Epithelial cell of prostate (primary cell): ENCODE measurements at places on chromosomes 11 and 22.

- no peak for DNase-seq
These were observed 828.0 kb downstream of the DLG2 start for GRCh38 chr11:84799112-84799511.

DNA sequence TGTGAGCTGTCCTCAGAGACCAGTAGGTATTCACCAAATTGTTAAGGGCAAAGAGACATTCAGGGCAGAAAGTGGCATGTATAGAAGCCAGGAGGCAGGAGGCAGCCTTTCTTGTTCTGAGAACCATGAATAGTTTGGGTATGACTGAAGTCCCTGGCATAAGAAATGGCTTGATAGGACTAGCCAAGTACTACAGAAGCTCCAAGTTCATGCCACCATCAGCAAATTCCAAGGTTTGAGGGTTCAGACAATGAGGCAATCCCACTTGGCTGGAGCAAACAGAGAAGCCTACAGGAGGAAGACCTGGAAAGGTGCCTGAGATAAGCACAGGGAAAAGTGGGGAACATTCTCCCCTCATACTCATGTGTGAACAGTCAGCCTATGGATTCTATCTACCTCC is 25.8 kb downstream of the XRRA1 start:
- DNase-seq = no peak

- no peak for DNase-seq
These were observed 837.3 kb downstream of the TBC1D22A start for GRCh38 chr22:47599753-47600152.

DNA sequence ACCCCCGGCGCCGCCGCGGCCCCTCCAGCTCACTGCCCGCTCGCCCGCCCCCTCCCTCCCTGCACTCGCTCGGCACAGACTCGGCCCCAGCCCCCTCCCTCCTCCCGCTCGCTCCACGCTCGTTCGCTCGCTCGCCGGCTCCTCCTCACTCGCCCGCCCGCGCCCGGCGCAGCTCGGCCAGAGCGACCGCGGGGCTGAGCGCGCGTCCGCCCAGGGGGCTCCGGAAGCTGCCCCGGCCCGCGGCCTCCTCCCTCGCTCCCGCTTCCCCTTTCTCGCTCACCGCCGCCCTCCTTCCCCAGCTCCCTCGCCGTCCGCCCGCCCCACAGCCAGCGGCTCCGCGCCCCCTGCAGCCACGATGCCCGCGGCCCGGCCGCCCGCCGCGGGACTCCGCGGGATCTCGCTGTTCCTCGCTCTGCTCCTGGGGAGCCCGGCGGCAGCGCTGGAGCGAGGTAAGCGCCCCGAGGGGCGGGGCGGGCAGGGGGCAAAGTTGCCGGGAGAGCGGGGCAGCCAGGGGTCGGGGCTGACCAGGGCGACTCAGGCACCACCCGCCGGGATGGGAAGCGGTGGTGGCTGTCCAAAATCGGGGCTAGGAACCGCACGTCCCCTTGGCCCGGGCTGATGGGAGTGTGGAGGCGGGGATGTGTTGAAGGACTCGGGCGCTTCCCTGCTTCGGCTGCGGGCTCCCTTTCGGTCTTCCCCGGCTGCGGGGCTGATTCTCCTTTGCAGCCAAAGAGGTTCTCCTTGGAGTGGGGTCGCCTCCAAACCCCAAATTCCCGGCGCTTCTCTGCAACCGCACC is at the start of gene SEZ6L:
SEZ6L (plus strand) TSS at position 148 of the 797 bp plus-strand sequence; CDS start at position 356, 208 bp downstream.
- no peak for DNase-seq

DNA sequence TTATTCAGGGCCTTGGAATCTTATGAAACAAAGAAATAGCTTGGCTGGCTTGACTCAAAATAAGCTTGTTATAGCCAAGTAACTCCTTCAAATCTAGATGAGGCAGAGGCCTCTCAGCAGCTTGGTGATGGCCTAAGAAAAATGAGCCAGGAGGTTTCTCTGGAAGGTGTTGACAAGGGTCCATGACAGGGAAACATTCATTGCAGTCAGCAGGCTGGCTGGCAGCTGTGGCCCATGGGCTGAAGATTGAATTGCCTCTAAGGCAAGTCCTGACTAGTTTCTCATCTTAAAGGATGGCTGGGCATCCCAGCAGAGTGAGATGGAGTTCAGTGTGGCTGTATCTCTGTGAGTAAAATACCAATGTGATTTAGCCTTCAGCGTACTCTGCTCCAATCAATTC is 441.0 kb downstream of the NELL1 start:
- no peak for DNase-seq

- no peak for DNase-seq
These were observed 51.3 kb upstream of the PRDM11 start for GRCh38 chr11:45094958-45095690.

DNA sequence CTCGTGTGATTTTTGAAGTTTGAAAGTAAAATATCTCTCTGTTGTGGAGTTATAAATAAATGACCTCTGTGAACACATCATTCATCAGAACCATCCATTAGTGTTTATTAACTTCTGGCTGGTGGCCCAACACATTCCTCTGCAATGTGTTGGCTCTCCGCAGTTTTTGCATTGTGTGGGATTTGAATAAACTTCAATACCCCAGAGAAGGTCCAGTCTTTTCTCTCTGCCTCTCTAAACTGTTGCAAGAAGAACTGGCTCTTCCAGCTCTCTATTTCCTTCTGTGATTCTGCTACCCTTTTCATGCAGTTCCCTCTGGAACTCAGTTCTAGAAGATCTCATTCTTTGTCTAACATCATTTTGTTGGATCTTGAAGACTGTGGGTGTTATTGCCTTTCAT is 125.0 kb upstream of the ARHGAP42 start:
- no peak for DNase-seq

DNA sequence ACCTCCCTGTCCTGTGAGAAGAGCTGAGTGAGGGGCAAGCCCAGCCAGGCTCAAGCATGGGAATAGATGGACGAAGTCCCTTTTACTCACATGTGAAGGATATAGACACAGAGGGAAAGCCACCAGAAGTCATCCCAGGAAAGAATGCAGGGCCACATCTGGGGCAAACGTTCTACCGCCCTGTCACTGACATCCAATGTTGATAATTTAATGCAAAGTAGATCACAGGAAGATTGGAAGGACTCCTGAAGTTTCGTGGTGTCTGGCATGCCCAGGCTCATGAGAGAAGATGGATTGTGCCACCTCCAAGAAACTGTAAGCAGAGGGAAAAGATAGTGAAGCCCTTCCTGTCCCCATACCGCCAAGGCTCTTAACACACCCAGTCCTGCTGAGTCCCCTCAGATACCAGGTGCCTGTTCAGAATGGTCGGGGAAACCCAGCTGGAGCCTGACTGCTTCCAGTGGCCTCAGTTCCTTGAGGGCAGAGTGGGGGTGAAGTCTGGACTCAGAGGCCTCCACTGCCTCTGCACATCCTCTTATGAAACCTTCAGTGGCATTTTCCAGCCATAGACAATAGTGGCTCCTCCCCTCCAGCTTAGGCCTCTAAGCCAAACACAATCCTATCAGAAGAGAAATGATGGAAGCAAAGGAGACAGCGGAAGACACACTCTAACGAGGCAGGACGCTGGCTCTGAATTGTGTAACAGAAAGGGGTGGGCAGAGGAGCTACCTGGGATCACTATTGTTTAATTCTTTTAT is 7.5 kb upstream of the STK33 start:
- no peak for DNase-seq

GRCh38 chr22:48256041-48256739 is 1493.7 kb downstream of the TBC1D22A start:
- no peak for DNase-seq

DNA sequence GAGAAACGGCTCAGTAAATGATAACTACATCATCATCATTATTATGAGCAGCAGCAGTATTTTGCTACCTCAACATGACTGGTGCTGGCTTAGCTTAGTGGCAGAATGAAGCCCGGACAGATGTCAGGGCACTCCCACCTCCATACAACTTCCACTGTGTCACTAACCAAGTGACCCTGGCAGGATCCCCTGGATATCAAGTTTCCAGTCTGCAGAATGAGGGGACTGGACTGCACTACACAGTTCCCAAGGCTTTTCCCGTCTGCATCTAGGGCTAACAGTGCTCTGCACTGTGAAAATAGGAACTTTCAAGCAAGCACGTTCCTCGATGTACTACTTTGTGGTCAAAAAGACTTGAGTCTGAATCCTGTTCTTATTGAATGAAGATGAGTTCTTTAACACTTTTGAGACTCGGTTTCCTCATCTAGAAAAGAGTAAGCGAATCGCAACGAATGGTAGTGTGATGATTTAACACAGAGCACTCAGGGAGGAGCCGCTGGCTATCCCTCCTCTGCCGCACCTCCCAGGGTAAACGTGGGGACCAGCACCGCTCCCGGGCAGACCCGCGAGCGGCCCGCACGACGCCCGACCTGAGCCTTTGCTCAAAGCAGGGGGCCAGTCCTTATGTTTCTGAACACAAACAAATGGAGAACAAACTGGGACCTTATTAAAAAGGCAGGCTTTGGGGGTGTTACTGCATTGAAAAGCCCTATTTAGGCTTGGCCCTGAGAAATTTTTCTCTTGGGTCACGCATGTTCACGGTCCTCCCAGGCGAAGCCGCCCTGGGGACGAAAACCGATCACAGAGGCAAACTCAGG is 910 bp downstream of the CLTCL1 start:
- DNase-seq = no peak

GRCh38 chr11:8671651-8672062 is 10.8 kb downstream of the TRIM66 start:
- DNase-seq = peak; percentile 34

- DNase-seq = no peak
These were observed 18.2 kb upstream of the BMAL1 start for GRCh38 chr11:13259374-13259773.

DNA sequence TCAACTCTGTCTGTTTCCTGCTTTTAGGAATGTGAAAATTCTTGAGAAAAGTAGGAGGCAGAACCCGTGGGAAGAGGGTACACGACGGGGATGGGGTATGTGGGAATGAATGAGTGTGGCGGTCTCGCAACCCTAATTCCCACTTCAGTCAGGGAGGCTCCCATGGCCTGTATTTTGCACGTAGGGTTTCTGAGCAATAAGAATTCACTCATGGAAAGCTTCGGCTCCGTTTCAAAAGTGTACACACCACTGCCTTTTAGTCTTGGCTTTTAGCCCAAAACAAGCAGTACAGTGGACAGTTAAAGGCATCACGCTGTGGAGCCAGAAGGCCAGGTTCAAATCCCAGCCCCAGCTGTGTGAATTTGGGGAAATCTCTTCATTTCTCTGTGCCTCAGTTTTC is 116.7 kb downstream of the MN1 start:
- no peak for DNase-seq

DNA sequence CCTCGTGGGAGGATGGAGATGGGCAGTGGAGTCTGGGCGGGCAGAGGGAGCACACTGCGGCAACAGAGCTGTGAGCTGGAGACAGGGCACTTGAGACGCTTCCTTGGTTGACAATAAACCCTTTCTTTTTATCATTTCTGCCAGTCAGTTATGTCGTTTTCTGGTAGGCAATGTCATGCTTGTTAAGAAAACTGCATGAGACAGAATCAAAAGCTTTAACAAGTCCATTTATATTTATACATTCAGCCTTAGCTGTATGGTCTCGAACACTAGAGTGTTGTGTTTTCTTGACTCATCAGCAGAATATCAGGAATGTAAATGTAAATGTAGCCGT is 31.9 kb downstream of the PPFIA1 start:
- no peak for DNase-seq

GRCh38 chr22:29877620-29878019 is 5.4 kb upstream of the MTMR3 start:
- DNase-seq = no peak

GRCh38 chr11:61035526-61035835 is 64.0 kb downstream of the CD6 start:
- no peak for DNase-seq

GRCh38 chr11:87353771-87354345 is 316.1 kb downstream of the TMEM135 start:
- DNase-seq = no peak

- no peak for DNase-seq
These were observed 59.7 kb downstream of the LRP5 start for GRCh38 chr11:68372114-68372513.

DNA sequence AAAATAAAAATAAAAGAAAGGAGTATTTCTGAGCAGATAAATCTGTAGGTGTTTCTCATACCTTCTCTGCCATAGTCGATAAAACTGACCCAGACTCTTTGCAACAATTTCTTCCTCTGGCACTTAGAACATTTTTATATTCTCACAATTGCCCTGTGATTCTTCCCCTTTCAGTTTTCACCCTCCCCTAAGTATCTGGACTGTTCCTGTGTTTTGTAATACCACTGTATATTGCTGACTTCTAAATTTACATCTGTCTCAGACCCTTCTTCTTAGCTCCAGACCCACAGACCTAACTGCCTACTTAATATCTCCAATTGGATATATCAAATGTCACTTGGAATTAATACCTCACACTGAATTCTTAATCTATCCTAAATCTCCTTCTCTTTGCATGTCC is 133.4 kb upstream of the DDI1 start:
- DNase-seq = no peak

DNA sequence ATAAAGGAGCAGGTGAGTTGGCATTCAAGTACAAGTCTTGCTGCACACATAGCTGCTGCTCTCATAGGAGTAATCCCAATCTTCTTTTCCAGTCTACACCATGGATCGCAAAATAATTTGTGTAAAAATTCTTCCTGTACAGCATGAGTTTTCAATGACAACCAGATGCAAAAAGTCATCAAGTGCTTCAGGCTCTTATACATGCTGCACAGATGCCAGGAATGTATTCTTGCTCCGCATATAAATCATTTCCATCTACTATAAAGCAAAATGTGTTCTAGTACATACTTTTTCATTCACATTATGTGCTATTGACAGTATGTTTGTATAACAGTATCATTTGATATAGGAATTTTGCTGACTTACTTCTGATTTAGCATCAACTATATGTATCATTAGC is 35.4 kb downstream of the NXPE2 start:
- no peak for DNase-seq

DNA sequence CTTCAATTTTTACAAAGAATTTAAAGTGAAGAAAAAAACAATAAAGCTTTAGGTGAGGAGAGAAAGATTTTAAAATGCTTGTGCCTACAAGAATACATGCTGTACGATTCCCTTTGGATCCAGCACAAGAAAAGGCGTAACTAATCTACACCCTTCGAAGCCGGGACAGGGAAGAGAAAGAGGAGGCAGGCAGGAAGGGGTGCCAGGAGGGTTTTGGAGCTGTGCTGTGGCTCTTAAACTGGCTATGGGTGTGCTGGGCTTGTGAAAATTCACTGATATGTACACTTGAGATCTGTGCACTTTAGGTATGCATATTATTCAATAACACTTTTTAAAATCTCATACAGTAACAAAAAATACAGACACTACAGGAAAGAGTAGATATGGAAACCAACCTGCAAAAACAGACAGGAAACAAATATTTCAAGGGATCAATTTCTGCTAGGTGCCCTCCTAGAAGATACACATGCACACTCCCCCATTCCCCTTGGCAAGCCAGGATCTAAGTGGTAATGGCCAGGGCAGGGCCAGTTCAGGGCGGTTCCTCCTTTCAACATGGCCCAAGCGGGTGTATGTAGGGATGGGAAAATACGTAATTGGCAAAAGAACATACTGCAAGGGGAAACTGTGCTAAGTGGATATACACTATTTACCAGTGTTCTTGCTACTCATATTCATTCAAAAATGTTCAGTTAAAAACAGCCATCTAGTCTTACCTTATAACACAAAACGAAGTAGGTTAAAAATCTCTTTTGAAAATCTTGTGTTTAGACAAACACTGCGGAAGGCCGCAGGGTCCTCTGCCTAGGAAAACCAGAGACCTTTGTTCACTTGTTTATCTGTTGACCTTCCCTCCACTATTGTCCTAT is 54.2 kb downstream of the PACSIN2 start:
- DNase-seq = no peak

GRCh38 chr11:43830928-43831440 is 49.6 kb upstream of the ALKBH3 start:
- DNase-seq = peak; percentile 98
